ENCODE measurements at places on chromosomes 2 and 18.

GRCh38 chr2:150495993-150496627, 8.6 kb upstream of the RND3 start:
- no peak for DNase-seq

- no peak for DNase-seq
These were observed 215.6 kb upstream of the NABP1 start for GRCh38 chr2:191462370-191462769.

DNA sequence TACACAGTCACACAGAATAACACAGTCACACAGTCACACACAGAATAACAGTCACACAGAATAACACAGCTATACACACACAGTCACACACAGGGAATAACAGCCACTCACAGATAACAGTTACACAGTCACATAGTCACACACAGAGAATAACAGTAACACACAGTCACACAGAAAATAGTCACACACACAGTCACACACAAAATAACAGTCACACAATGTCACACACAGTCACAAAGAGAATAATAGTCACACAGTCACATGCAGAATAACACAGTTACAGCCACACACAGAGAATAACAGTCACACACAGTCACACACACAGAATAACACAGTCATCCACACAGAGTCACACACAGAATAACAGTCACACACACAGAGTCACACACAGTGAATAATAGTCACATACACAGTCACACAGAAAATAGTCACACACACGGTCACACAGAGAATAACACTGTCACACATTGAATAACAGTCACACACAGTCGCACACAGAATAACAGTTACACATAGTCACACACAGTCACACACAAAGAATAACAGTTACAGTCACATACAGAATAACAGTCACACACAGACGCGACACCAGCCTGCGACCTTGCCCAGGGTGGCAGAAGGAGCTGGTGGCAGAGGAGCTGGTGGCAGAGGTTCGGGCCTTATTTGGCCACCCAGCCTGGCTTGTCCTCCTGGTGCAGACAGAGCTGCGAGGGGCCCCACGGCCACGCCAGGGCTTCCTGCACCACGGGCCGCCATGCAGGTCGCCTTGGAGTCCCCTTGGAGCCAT, 51.3 kb downstream of the RAMP1 start:
- no peak for DNase-seq

DNA sequence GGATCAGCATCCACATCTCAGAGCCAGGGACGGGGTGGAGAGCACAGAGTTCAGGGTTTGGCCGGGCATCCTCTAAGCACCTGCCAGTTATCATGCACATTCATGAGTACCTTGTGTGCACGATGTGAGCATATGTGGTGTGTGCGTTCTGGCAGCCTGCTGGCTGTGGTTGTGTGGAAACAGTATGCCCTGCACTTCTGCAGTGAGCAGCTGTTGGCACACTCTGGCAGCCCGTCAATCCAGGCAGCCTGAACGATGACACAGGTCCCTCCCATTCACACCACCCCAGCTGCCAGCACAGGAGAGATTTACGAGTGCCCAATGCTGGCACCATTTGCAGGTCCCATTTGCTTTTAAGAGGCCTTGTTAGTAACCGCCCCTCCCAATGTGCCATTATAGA, 74.2 kb downstream of the CD8B2 start:
- DNase-seq = no peak

DNA sequence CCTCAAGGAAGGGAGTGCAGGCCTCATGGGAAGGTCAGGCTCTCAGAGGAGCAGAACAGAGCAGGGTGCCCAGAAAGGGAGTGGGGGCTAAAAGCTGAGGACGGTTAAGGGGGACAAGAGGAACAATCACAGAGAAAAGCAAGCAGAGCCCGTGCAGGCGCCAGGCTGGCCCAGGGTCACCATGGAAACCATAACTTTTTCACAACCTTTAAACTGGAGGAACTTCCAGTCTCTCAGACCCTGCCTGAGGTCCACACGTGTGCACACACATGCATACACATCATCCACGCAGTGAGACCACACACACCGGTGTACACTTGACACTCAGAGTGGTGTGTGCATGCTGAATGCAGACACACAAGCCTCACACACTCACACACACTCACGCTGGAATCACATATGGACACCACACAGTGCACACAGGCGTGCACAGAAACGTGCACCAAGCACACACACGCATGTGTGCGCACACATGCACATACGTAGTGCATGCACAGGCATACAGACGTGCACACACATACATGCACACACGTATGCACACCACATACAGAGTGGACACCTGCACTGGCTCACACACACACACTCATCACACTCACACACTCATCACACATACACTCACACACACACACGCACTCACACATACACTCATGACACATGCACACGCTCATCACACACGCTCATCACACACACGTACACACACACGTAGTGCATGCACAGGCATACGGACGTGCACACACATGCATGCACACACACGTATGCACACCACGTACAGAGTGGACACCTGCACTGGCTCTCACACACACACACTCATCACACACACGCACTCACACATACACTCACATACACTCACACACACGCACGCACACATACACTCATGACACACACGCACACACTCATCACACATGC, 37.2 kb upstream of the SNED1 start:
- DNase-seq = no peak

- DNase-seq = no peak
These were observed 69.3 kb downstream of the NCKAP5 start for GRCh38 chr2:133498662-133499585.

- DNase-seq = no peak
These were observed 4.9 kb upstream of the IL1B start for GRCh38 chr2:112841295-112842044.

GRCh38 chr2:42809819-42810120, 17.4 kb upstream of the HAAO start:
- no peak for DNase-seq

- DNase-seq = no peak
These were observed 139.6 kb upstream of the MYCN start for GRCh38 chr2:15800495-15801329.

Measured in stimulated activated CD4-positive, alpha-beta T cell treated with anti-CD3 and anti-CD28 coated beads, Interleukin-15, amount 100 ng/mL, for 1 hour (primary cell).